ENCODE measurements at places on chromosomes 1 and 21.

DNA sequence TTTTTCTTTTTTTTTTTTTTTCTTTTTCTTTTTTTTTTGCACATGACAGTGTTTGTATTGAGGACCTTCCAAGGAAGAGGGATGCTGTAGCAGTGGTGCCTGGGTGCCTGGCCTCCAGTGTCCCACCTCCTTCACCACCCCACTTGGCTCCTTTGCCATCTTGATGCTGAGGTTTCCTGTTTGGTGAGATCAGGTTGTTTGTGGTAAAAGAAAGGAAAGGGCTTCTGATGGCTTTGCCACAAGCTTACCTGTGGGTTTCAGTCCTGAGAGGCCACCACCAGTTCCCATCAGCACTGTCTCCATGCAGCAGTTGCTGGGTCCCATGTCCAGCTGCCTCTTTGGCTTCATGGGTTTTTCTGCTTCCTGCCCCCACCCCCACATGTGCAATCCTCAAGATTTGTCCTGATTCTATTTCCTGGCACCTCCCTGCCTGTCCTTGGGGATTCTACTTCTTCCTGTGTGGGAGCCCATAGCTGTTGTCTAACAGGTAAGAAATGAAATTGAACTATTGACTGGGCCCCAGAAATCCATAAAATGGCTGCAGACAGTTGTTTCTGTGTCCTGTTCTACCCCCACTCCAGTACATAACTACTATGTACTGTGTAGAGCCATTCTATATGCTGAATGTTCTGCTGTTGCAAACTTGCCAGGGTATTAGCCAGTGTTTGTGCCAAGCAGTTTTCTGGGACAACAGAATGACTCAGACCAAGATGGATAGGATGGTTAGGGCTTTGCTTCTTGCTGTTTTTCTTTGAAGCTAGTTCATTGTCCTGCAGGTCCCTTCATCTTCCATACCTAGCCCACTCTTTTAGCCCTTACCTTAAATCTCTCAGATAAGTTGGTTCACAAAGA, 4.2 kb upstream of the CCDC28B start:
- DNase-seq, result no peak

DNA sequence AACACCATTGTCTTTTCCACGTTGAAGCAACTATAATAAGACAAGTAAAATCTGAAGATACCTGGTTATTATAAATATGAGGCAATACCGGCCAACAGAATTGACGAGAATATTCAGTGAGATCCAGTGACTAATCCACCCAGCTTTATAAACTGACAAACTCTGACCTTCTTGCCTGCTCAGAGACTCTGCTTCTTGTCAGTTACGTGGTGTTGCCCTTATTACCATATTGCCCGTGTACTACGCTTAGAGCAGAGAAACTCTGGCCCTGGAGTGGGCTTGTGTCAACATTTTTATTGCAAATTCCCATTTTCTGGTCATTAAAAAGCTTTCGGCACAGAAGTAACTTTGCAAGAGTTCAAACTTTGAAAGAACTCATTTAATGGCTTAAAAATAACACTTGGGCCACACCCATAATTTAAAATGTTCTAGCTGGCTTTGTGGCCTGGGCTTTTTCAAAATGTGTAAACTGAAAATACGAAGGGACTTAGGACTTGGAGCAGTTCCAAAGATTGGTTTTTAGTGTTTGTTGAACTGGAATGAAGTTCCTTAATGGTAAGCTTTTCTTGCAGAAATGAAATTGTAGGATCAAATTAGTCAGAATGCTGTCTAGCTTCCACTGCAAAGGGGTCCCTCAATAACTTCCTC, 266.2 kb downstream of the LMO4 start:
- no peak for DNase-seq

- DNase-seq, result no peak
Observed at GRCh38 chr1:243312952-243313634, 57.3 kb downstream of the SDCCAG8 start.

DNA sequence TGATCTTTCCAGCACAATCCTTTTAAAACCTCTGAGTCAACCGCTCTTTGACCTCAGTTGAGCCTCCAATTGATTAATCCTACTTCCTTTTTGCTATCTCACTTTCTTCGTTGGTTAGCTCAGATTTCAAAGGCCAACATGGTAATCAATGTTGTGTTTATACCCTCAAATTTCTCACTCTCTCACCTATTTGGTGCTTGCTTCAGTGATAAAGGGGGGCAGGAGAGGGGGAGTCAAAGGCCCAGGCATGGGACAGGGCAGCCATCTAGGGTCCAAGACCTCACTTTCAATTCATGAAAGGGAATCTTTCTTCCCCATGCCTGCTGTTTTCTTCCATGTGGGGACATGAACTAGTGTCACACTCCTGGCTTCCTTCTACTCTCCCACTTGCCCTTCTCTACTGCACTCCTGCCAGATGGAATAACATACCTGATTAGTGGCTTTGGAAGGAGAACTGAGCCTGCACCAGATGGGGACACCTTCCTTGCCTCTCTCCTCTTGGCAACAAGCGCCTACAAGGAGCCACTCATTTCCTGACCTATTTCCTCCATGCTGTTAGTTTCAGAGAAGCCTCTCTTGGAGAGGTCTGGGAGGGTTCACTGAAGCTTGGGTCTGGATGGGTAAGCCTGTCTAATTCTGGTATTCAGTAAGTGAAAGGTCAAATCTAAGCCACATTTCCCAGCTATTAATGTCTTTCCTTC, 73.3 kb upstream of the ARHGAP29 start:
- no peak for DNase-seq

DNA sequence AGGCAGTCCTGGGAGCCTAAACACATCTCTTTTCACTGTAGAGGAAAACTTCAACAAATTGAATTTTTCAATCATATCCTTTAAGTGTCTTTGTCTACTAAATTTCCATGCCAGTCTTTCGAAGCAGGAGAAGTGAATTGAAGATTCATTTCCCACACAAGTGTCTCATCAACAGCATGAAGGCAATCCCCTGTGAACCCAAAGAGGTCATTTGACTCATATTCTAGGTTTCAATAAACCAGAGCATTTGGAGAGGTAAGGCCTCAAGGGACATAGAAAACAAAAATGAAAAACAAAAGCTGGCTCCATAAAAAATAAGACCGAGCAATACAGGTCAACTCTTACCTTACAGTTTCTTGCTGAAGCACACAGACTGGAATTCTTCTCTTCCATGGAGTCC, 94.1 kb upstream of the ATP1B1 start:
- DNase-seq, result no peak

DNA sequence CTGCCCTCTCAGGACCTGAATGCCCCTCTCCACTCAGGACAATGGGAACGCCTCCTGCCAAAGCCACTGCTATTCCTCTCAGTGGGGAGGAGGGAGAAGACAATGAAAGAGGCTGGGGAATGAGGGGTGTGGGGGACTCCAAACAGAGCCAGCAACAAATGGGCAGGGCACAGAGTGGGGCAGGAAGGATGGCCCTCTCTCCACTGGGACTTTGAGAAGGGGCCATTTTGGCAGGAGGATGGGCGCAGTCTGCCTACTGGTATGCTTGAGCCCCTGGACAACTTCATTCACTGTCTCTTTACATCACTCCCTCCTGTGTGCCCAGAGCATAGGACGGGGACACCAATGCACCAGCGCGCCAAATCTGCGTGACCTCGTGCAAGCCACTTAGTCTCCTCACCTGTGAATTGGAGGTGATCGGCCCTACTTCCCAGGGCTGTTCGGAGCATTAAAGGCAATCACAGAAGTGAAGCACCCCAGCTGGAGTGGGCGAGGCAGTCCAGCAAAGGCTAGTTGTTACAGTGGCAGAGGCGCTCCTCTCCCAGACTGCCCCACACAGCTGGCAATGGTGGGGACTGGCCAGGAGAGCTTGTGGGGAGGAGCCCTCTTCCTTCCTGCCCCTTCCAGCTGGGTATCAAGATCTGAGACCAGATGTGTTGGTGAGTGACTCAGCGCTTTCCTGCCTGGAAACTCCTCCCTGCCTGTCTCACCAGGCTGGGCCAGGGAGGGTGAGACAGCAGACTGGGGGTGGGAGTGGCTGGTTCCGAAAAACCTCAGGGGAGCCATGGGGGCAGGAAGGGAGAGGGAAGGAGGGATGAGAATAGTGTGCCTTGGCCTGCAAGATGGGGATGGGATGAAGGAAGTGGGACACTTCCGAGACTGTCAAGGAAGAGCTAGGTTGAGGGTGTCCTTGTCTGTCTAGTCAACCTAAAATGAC, 22.4 kb upstream of the SYNC start:
- no peak for DNase-seq

- DNase-seq, result no peak
Observed at GRCh38 chr1:179808503-179808902, 65.4 kb downstream of the FAM163A start.

DNA sequence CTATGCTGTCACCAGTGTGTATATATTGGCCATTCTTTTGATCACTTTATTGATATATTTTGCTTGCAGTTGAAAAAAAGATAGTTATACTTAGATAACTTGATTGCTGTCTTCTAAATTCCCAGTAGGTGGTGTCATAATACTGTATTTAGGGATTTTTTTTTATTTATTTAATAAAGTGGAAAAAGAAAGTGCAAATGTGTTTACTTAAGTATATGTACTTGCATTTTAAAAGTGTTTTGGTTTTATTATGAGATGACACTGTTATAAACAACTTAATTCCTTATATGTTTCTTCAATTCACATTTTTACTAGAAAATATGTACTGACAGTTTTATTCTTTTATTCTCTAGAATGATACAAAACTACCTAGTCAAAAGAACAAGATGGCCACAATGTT, 164.8 kb downstream of the USP25 start:
- DNase-seq, result no peak

DNA sequence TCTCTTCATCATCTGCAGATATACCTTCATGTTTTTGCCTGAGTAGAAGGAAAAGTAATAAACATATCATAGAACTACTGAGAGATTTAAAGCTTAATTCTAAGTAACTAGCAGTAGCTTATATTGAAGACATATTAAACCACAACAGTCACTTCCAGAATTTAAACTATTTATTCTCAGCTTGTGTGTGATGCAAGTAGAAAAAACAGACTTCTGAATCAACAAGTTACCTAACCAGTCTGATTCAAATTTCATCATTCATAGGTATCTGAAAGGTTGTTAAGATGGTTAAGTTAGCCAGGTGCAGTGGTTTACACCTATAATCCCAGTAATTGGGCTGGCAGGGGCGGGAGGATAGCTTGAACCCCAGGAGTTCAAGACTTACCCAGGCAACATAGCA, 41.9 kb downstream of the SPAG17 start:
- no peak for DNase-seq

DNA sequence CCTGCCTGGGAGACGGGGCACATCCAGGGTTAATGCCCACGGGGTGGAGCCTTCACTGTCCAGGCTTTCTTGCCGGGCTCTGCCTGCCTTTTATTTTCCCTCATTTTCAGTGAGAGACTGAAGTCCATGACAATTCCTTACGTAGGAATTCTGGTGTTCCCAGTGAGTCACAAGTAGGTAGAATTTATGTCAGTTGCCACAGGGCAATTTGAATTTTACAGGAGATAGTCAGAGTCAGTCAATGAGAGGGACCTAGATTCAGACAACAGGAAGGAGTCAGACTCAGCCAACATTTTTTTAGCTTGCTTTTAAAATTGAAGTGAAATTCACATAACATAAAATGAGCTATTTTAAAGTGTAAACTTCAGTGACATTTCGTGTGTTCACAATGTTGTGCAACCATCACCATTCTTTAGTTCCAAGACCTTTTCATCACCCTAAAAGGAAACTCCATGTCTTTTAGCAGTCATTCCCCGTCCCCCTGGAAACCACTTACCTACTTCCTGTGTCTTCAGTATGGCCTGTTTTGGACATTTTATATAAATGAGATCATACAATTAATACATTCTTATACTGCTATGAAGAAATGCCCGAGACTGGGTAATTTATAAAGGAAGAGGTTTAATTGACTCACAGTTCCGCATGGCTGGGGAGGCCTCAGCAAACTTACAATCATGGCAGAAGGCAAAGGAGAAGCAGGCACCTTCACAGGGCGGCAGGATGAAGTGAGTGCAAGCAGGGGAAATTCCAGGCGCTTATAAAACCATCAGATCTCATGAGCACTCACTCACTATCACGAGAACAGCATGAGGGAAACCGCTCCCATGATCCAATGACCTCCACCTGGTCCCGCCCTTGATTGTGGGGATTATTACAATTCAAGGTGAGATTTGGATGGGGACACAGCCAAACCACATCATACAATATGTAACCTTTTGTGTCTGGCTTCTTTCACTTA, 14.6 kb downstream of the AJAP1 start:
- no peak for DNase-seq

GRCh38 chr21:36587388-36587787, 107.5 kb upstream of the CLDN14 start:
- no peak for DNase-seq

- DNase-seq, result no peak
Observed at GRCh38 chr1:212503714-212504113, 71.0 kb downstream of the NENF start.

DNA sequence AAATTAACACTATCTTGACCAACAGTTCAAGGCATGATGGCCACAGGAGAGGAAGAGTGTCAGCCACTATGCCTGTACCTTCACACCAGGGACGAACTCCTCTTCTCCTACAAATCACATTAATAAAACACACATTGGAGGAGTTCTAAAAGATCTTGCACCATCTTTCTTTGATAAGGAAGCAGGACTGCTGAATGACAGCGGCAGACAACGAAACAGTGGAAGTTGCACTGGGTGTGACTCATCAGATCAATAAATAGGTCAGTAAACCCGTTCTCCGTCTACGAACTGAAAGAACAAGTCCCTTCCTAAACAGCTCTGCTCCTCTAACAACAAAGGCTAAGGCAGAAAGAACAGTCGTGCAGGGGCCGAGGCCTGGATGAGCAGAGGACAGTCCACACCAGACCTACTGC, 23.1 kb downstream of the UBE2G2 start:
- DNase-seq, result no peak

DNA sequence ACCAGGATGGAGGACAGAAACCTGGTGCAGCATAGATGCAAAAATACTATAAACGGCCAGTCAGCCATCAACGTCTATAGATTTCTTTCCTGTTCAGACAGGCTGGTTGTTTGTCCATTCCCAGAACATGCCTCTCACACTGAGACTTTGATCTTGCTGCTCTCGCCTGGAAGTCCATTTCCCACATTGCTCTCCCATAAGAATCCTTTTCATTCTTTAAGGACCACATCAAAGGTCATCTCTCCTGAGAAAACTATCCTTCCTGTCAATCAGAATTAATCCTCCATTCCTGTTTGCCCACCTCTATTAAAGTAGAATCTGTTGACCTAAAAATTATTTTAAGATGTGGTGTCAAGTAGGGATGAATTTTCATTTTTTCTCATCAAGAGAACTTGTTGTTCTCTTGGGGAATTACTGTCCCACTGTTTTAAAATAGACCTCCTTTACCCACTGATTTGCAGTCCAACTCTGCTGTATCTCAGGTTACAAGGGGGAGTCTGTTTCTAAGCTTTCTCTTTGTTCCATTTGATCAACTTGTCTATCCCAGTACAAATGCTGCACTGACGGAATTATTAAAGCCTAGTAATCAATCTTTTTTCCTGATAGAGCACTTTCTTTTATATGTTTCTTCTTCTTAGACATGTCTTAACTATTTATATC, 172.7 kb downstream of the PATJ start:
- DNase-seq, result no peak

- DNase-seq, result peak; percentile 43
Observed at GRCh38 chr1:196380316-196380715, 227.9 kb downstream of the KCNT2 start.
